ENCODE measurements at places on chromosomes 6 and 20.
A peak's percentile ranks its signal among the peaks of the same experiment; 100 is the strongest.

GRCh38 chr6:52667572-52667971 lies 3.3 kb upstream of the TMEM14A start:
- DNase-seq = peak; percentile 38

GRCh38 chr6:81787313-81788068 lies 35.0 kb upstream of the TENT5A start:
- no peak for DNase-seq

- DNase-seq = no peak
Measured at GRCh38 chr20:50356525-50356885, 153.7 kb upstream of the PTPN1 start.

DNA sequence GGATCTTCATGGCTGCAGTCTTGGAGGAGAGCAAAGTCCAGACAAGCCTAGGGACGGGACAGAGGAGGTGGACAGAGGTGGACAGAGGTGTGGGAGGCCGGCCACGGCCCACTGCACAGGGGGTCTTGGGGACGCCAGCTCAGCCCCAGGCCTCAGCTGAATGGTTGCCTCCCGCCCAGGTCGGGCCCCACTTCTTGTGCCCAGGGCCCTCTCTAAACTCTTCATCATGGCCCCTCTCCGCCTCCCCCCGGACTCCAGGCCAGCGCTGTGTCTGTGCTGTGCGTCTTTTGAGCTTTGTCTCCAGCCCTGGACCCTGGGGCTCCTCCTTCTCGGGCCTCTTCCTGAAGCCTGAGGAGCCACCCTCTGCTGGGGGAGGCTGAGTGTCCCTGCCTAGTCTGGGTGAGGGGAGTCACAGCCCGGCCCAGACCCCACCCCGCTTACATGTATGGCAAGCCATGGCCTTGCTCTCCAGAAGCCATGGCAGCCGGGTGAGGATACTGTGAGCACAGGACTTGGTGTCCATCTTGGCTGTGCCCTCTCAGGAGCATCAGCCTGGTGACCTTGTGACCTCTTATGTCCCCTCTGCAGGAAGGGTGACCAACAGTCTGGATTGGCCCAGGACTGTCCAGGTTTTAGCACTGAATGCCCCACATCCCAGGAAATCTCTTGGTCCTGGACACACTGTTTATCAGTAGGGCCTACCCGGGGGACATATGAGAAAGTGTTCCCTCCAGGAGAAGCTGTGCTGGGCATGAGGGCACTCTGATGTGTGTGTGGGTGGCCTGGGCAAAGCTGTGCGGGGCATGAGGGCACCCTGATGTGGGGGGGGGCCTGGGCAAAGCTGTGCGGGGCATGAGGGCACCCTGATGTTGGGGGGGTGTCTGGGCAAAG lies 9.4 kb upstream of the NPBWR2 start:
- no peak for DNase-seq

DNA sequence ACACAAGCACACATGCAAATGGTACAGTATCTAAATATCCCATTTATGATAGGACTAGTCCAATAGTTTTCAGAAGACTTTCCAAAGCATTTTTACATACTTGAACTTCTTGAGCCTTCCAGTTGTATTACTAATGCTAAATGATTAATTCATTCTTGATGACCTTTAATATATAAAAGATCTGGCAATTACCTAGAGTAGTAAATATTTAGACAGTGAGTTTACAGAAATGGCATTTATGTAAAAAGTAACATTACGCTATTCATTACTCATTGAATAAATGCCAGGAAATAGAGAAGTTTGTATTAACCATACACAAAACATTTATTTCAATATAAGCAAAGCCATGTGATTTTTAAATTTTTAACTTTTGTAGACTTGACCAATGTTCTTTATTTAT lies 158.8 kb downstream of the DST start:
- no peak for DNase-seq

DNA sequence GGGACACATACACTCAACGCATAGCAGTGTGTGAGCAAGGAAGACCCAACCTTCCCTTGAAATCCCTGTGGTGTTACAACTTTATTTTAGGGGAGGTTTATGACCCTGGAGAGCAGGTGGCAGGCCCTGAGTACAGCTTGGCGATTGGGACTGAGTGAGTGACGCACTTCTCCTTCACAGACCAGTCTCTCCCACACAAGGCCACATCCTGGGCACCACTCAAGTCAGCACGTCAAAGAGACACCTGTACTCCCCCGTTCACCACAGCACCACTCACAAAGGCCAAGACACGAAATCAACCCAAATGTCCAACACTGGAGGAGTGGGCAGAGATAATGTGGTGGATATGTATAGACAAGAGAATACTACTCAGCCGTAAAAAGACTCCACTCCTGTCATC lies 57.0 kb upstream of the FRMD1 start:
- DNase-seq = no peak

DNA sequence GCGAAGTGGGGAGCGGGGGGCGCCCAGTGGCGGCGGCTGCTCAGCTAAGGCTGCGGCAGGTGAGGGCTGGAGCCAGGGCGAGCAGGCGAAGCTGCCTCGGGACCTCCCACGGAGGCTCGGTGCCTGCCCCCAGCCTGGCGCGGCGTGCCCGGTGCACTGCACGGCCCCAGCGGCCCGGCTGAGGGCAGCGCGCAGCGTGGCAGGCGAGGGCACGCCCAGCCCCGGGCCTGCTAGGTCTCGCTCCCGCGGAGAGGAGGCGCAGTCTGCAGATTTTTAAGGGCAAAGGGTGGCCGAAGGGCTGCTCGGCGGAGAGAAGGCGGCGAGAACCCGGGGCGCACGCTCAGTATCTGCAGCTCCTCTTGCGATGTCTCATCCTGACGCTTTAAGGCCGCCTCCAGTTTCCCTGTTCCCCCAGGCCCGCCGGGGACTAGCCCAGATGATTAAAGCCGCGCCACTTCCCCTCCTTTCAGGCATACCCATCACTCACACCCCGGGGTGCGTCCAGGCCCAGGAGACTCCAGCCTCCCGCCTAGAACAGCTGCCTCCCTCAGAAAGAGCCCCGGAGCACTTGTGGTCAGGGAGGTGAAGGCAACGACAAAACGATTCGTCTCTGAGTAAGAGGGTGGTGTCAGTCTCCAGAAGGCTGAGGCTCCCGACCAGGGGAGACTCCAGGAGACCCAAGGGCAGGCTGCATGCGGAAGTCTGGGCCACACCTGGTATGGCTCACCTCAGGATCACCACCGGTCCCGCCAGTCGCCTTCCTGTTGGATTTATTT lies at the start of gene FERMT1:
Gene FERMT1 (minus strand): TSS at position 158 of the 776 bp plus-strand sequence. CDS start 3,476 bp downstream, outside the sequence.
- no peak for DNase-seq

- no peak for DNase-seq
Measured at GRCh38 chr6:137729866-137730629, 137.0 kb upstream of the TNFAIP3 start.

DNA sequence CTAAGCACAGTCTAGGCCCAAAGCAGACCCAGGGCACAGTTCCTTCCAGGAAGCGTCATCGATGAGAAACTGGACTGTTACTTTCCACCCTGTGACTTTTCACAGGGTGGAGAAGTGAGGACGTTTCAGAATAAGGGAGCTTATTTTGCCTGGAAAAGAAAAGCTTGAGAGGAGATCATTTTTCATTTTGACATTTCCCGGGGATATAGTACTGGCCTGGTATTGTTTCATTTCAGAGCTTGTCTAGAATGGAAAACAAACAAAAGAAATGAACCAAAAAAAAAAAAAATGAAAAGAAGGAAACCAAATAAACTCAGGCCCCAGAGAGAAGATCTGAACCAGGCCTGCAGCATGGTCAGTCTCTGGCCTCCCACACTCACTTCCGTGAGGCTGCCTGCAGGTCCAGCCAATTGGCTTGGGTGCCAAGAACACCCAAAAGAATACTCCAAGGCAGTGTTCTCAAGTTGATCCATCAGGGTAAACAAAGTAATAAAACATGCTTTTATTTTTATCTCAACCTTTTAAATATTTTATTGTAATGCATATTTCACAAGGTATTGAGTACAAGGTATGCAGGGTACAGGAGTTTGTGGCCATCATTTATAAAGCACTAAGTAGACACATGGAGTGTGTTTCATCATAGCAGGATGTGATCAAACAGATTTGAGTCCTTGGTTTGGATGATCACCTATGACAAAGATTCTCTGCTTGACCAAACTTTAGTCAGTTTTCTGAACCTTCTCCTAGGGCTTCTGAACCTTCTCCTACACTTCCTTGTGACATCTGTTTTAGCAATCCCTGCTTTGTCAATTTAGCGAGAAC lies 176.9 kb upstream of the GGTLC1 start:
- DNase-seq = no peak

- DNase-seq = peak; percentile 90
Measured at GRCh38 chr6:26204332-26205160, 117.3 kb downstream of the HFE start.

- no peak for DNase-seq
Measured at GRCh38 chr6:161639772-161640171, 365.9 kb upstream of the AGPAT4 start.

- no peak for DNase-seq
Measured at GRCh38 chr20:53495398-53496092, 98.1 kb downstream of the ZNF217 start.

DNA sequence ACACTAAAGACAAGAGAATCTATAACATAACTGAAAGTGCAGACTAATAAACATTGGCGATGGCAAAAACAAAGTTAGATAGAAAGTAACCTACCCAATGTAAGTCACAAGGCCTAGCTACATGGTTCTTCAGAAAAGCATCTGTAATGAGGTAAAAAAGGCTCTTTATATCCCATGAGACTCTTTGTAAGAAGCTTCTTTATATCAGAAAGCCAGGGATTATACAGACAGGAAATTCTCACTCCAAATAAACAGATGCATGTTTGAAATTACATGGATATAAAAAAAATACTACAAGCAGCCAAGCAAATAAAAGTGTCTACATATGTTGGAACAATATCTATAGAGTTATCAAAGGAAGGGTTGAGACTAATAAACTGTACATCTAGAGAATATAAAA lies 284.9 kb upstream of the NRSN1 start:
- no peak for DNase-seq

DNA sequence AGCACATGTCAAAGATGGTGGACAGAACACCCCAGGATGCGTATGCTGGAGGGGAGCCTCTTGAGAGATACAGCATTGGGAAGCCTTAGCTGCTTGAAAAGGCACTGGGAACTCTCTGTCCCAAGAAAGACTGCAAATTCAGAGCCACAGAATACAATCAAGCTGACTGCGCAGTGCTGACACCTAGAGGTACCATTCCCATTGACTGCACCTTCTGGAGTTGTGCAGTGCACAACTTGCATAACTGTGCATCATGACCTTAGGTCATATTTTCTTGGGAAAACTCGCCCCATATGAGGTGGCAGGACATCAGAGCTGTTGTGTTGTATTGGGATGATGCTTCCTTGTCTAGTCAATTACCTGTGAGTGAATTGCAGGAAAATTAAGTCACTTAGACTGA lies 646.5 kb upstream of the NOX3 start:
- DNase-seq = no peak

DNA sequence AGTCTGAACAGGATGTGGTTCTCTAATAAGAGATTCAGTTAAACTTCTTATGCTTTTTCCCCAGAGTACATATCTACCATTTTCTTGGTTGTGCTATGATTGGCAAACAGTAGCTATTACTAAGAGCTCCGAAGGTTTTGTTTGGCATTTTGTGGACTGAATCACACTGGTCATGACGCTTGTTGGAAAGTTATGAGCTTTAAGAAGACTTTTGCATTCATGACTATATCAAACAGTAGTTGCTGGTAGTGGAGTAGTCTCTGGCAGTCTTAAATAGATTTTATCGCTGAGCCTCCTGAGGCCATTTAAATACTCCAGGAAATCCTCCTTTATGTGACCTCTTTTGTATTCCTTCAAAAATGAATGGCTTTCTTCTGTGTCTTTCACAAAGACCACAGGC lies 40.8 kb downstream of the CCDC170 start:
- no peak for DNase-seq

DNA sequence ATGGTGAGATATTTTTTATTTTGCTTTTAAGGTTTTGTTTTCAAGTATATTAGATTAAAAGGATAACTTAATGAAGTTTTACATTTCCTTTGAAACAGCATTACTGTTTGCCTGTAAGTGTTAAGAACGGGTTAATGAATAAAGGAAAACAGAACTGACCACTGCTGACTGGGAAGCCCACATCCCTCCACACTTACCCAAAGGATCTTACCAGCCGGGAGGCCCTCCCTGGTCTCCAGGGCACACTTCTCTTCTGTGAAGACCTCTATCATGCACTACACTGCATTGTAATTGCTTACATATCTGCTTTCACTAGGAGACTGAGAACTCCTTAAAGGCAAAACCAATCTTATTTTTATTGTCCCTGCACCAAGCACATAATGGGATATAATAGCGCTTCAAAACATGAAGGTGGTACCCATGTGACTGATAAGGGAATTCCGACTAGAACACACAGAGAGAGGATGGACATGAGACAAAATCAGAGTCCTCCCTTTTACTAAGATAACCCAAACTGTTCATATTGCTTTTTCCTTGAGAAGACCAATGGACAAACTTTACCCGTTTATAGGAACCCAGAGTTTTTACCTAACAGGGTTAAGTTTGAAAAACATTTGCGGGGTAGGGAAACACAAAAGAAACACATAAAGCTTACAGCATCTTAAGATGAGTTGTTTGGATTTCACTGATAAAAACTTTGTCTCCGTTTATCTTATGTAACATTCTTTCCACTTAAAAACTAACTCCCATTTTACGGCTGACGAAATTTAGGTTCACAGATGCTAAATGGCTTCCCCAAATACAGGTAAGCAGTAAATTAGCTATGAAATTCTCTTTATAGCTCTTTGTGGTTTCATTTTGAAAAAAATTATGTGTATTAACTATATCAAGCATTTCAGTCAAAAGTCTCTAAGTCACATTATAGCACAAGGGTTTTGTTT lies 8.7 kb downstream of the EZR start:
- no peak for DNase-seq

GRCh38 chr6:3997177-3997770 lies 81.7 kb downstream of the FAM217A start:
- no peak for DNase-seq

DNA sequence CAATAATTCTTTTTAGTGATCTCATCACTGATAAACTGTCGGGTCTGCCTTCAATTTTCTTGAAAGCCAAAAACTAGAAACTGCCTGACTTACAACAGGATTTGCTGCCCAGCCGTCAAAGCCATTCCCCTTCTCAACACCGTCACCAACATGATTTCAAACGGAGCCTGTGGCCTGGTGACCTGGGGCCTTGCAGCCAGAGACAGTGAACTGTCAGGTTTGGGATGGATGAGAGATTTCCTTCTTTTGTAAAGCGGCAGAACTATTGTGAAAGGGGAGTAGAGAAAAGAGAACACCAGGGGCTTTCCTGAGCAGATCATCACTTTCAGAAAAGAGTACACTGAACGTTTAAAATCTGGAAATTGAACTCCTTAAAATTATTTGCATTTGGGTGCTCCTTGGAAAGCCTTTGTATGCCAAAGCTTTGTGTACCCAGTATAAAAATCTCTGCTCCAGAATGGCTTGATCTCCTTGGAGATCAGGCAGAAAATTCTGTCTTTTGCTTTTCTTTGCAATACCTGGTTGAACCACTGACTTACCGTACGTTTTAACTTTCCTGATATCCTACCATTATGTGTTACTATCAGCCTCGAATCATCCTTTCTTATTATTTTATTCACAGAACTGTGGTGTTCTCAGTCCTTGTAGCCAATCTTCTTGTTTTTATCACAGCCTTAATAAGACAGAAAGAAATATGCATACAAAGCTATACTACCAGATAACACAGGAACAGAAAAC lies 125.2 kb downstream of the PACRG start:
- DNase-seq = no peak

GRCh38 chr20:48230216-48230615 lies 444.9 kb upstream of the SULF2 start:
- no peak for DNase-seq
